Mucosa of descending colon (tissue), 3 donors: ENCODE measurements at places on chromosomes 1 and 21. TPM values are rescaled to one million over a fixed set of nuclear protein-coding genes. Genes with fewer than 3 reads are reported as not detected.

Gene UHMK1
- total RNA-seq, result 45.8 TPM

Gene OR10Z1
- not detected for total RNA-seq

Gene PPIAL4G
- 0.09 TPM for total RNA-seq

Gene C1QTNF12
- total RNA-seq, result 21.5 TPM

Gene ATP6V1G3
- not detected for total RNA-seq

Gene UBL4B
- not detected for total RNA-seq

Gene DCDC2B
- not detected for total RNA-seq

Gene TBX19
- total RNA-seq, result 2.6 TPM

Gene SPRR2G
- not detected for total RNA-seq

Gene AMPD1
- 0.44 TPM for total RNA-seq

Gene TMCC2
- 0.27 TPM for total RNA-seq

Gene GBP6
- not detected for total RNA-seq

Gene PLA2G2D
- not detected for total RNA-seq

Gene TCHHL1
- not detected for total RNA-seq

Gene SPRR2F
- total RNA-seq, result not detected

Gene PCP4L1
- 1.6 TPM for total RNA-seq

Gene CR1L
- not detected for total RNA-seq

Gene ARPC5
- total RNA-seq, result 123 TPM
